NCI-H526 (cell line): ENCODE measurements at places on chromosomes 11 and 22.

DNA sequence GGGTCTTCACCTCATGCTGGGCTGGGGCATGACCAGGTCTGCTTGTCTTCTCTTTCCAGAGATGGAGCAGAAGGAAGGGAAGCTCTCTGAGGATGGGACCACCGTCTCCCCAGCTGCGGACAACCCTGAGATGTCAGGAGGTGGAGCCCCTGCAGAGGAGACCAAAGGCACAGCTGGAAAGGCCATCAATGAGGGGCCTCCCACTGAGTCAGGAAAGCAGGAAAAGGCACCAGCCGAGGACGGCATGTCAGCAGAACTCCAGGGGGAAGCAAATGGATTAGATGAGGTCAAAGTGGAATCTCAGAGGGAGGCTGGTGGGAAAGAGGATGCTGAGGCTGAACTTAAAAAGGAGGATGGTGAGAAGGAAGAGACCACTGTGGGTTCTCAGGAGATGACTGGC lies 5.2 kb downstream of the SMTNL1 start:
- no peak for DNase-seq

DNA sequence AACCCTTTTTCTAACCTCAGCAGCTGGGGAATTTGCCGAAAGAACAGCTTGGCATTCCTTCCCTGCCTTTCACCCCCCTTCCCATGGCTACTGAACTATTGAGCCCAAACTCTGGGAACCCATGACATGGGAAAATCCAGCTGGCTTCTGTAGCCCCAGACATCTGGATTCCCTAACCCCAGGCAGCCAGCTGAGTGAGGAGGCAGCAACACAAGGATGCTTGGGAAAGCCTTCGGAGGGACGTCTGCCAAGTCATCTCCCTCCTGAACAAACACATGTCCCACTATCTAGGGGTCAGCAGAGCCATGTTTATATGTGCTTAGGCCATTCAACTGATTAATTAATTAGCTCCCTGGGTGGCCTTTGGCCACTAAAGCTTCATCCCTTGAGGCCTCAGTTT lies 21.6 kb downstream of the LRRC55 start:
- DNase-seq, result no peak

DNA sequence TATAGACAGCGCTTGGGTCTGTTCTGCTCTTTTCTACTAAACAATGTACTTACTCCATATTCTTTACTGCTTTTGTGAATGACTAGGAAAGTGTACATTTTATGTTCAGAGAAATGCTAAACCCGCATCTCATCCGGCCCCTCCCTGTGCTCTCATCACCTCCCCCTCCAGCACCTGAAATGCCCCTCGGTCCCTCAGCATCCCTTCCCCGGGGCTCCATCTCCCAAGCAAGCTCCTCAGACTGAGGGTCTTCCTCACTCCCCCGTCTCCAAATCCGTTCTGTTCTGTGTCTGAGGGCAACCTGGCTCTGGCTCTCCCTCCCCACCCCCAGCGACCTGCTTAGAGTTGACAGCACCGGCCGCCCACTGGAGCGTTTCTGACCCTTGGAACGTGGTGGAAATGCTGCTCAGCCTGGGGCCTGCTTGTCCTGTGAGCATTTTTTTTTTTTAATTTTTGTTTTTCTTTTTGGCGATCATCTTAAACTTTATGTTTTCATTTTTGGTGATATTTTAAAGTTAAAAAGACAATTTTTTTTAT lies 1.4 kb downstream of the SELENOO start:
- DNase-seq, result no peak

- no peak for DNase-seq
Observed at GRCh38 chr11:67276781-67277230, 10.5 kb downstream of the GRK2 start.

DNA sequence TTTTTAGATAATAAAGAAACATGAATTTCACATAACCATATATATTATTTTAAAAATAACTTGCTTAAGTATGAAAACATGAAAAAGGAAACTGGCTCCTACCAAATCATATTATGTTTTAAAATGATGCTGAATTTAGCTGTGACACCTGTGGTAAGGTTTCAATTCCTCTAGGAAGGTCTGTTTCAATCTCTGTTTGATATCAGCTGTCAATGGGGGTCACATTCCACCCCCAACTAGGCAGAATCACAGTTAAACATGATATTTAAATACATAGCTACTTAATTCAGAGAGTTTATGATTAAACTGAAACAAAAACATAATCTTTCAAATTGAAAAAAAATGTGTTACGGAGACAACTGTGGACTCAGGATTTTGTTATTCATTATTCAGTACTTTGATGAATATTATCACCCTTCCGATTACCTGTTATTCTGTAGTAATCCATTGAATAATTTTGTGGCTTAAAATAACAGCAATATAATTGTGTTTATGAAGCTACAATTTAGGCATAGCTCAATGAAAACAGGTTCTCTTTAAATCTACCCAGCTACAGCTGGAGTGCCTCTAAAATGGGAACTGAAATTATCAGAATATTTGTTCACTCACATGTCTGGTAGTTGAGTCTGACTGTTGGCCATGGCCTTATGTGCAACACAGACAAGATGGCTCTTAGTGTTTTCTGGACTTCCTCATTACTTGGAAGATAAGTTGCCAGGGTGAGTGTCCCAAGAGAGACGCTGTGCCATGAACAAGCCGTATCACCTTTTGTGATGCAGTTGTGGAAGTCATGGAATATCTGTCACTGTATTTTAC lies 244.6 kb upstream of the ANO3 start:
- DNase-seq, result no peak

DNA sequence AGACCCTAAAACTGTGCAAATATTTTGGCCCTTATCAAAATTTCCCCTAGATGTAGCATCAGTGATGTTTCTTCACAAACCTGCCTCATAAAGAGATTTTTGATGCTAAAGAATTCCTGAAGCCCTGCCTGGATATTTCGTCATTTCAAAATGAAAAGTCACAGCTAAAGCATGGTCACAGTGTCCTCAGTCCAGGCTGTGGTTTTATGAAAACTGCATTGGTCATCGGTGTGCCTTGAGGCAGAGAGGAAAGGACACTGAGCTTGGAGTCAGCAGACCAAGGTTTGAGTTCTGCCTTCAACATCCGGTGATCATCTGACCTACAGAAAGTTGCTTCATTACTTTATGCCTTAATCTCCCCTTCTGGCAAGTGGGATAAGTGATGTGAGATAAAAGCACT lies 34.8 kb upstream of the ALKBH3 start:
- no peak for DNase-seq

DNA sequence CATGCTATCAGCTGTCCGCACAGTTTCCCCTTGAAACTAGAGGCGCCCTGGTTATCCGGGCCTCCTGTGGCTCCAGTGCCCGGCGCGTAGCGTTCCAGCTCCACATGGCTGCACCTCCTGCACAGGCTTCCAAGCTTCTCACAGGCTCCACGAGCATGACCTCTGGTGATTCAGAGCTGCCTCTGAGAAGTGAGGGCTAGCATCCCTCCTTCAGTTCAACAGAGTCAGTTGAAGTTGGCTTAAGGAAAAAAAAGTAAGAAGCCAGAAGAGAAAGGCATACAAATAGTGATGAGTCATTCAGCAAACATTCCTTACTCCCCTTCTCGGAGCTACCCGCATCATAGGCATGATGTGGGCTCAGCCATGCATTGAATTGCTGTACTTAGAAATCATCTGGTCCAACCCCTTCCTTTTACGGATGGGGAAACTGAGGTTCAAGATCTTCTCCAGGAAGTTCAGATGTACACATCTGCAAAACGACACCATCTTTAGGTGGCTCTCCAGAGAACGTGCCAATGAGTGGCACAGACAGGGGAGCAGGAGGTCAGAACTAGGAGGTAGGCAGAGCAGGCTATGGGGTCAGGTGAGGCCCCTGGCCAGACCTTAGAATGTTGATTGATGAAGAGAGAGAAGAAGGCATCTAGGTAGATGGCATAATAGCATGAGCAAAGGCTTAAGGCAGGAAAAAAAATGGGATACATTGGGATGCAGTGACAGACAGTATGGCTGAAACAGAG lies 216.3 kb upstream of the TBCEL start:
- DNase-seq, result no peak

DNA sequence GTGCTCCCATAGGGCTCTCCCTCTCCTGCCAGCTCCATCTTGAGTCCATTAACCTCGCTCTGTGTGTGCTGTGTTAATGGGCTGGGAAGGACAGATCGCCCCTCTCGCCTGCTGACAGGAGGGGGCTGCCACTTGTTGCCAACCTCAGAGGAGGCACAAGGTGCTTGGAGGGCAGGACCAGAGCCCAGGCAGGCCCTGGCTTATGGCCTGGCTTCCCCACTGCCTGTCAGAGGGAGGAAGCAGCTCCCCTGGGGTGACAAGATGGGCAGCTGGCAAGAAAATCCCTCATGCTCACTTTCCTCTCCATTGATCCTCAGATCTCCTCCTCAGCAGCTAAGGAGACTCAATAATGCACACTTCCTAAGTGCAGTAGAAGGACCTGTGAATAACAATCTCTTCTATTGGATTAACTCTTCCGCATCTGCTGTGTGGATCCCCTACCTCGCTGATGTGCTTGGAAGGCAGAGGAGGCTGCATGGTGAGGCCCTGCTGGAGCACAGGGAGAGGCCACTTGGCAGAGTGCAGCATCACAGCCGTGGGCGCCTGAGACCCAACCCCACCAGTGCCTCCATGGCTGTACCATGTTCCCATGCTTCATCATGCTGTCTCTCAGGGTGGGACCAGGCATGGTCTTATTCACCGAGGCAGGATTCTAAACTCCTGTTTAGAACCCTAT lies 70.3 kb downstream of the TRIM29 start:
- no peak for DNase-seq

DNA sequence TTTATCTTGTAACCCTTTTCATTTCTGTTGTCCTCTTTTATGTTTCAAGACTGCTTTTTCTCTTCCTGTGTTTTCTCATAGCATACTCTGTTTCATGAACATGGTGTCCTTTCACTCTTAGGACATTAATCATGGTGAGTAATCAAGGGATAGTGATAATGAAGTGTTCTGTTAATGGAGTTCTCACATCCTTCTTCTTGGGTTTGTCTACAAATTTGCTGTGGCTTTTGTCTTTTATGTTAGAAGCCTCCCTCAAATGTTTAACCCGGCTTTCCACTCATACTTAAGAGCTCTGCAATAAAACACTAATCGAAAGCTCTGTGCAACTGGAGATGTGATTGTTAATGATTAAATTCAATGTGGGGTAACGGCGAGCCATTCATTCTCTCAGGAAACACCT lies 593.6 kb downstream of the NELL1 start:
- no peak for DNase-seq

- DNase-seq, result no peak
Observed at GRCh38 chr11:72705442-72706365, 31.5 kb upstream of the PDE2A start.

DNA sequence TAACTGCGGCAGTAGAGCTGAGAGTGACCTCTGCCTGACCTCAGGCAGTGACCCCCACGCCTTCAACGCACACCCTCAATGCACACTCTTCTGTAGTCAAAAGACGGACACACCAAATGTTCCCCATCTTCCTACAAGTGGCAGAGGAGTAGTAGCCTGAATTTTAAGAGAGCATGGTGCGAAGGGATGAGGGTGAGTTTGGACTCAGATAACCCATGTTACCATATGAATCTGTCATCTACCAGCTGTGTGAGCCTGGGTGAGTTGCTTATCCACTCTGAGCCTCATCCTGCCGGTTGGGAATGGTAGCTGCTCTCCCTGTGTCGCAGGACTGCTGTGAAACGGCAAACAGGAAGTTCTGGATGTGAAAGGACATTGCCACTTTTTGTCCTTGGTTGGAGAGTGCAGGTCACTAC lies 20.6 kb upstream of the ROBO3 start:
- DNase-seq, result no peak

- no peak for DNase-seq
Observed at GRCh38 chr11:11895672-11896071, 53.9 kb downstream of the USP47 start.

- no peak for DNase-seq
Observed at GRCh38 chr11:69122630-69123431, 32.9 kb upstream of the SMIM38 start.

GRCh38 chr11:66542362-66542761 lies 3.5 kb downstream of the ZDHHC24 start:
- no peak for DNase-seq

DNA sequence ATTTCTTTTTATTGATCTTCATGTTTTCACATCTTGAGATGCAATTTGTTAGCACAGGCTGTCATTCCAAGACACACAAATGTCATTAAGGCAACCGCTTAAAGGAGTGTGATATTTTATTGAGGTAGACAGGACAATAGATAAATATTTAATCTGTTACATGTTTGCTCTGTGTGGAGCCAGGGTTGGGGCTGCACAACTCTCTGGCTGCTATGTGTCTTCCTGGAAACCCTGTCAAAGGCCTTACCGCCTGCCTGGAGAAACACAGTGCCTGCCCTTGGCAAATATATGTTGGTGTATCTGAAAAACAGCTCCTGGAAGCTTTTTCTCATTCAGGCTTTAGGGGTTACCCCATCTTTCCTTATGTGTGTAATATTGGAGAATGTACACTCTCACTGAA lies 139.7 kb upstream of the TEAD1 start:
- no peak for DNase-seq

GRCh38 chr11:109480251-109480650 lies 58.3 kb downstream of the C11orf87 start:
- no peak for DNase-seq

DNA sequence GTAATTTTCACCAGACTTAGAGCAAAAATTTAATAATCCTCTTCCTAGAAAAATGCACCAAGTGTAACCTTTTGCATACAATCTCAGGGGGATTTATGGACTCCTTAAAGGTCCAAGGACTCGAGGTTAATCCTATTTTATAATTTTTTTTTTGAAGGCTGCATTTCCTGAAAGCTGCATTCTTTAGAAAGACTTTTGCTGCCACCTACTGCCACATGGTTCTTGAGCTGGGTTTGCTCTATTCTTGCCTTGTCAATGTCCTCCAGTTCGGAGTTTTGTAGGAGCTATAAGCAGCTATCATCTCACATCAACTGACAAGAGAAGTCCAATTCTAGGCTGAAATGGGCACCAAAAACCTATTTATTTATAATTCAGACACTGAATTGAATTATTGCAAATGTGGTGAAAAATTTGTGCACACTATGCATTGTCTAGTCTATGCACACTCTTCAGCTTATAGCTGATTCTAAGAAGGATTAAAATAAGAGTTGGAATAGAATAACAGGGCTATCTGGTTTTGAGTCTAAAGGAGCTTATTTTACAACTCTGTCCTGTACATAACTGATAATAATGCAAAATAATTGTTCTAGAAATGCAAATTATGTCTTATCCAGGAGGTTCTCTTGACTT lies 31.3 kb downstream of the TRAF6 start:
- DNase-seq, result peak; percentile 78

GRCh38 chr11:117563556-117563955 lies 233.5 kb downstream of the DSCAML1 start:
- no peak for DNase-seq

DNA sequence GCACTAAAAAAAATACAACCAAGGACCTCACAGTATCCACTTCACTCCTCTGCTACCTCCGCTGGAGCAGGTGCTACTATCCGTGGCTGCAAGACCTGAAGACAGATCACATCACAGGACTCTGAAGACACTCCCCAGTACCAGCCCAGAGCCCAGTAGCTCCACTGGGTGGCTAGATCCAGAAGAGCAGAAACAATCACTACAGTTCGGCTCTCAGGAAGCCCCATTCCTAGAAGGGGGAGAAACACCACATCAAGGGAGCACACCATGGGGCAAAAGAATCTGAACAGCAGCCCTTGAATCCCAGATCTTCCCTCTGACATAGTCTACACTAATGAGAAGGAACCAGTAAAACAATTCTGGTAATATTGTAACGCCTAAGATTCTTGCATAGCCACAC lies 494.0 kb upstream of the FAT3 start:
- DNase-seq, result no peak
